CD4-positive, alpha-beta T cell treated with Interleukin-10 for 1 hour (primary cell): ENCODE measurements at places on chromosomes 1 and 21.

DNA sequence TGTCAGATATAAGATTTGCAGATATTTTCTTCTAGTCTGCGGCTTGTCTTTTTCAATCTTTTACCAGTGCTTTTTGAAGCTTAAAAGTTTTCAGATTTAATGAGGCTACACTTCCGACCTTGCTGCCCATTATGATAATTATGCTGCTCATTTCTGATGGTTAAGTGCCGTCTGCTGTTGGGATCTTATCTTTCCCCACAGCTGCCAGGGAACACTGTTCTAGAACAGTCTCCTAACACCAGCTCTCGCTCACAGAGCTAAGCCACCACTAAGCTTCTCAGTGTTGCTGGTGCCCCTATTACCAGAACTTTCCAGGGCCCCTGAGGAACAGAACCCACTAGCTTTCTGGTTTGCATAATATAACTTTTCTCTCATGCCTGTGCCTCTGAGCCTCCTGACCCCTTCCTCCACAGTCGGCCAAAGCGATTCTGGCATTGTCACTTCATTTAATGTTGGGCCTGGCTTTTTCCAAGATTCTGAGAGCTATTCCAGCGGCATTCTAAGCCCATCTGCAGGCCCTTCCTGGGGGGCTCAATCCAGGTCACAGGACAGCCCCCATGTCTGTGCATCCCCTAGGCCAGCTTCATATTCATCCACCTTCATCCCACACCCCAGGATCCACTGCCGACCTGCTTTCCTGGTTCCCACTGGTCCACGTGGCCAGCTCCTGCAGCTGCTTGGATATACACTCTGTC is 237.0 kb downstream of the PTPRU start:
- no peak for DNase-seq

DNA sequence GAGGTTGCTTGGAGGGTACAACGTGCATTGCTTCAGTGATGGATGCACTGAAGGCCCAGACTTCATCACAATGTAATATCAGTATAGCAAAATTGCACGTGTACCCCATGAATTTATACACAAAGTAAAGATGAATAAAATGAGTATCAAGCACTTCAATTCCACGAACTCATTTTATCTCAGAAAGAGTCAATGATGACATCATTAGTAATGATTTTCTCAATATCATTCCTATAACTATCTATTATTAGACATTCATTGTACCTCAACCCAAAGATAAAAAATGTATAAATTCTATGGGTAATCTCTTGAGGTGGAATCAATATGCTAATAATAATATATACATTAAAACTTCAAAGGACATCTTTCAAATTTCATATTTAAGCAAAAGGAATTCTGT is 208.4 kb downstream of the COL11A1 start:
- DNase-seq = no peak

- no peak for DNase-seq
Measured at GRCh38 chr1:96837057-96837780, 115.6 kb downstream of the PTBP2 start.

DNA sequence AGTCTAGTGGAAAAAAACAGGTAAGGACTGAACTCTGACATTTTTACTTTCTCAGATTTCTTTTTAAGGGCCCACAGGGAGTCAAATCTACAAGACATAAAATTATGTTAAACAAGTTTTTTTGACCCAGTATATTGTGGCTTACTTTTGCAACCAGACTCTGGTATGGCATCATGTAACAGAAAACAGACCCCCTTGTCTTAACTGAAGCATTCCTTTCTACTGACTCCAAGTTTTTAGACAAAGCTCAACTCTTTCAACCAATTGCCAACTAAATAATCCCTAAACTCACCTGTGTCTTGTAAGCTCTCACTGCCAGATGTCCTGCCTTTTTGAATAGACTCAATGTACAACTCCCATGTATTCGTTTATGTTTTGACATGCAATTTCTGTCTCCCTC is 64.3 kb downstream of the FASLG start:
- DNase-seq = no peak

DNA sequence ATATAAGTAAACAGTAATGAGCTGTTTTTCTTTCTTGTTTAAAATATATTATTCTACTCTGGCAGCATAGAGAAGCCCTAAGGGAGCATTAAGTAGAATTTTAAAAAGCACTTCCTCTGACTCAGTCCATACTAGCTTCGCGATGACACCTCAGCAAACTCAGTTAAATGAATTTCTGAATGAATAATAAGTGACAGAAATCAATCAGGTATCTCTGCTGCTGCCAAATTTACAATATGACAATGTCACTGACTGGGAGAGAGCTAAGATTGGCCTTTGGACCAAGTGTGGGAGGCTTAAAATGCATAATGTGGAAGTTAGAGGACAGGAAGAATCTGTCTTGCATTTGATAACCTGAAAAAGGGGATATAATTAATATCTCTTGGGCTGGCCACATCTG is 296.1 kb downstream of the HHIPL2 start:
- no peak for DNase-seq

- DNase-seq = no peak
Measured at GRCh38 chr1:53051676-53052075, 10.3 kb upstream of the PODN start.
